Stimulated activated CD4-positive, alpha-beta T cell treated with anti-CD3 and anti-CD28 coated beads, Interleukin-4, amount 100 ng/mL, for 24 hours (primary cell): ENCODE measurements at places on chromosomes 5 and 9.
A peak's percentile ranks its signal among the peaks of the same experiment; 100 is the strongest.

DNA sequence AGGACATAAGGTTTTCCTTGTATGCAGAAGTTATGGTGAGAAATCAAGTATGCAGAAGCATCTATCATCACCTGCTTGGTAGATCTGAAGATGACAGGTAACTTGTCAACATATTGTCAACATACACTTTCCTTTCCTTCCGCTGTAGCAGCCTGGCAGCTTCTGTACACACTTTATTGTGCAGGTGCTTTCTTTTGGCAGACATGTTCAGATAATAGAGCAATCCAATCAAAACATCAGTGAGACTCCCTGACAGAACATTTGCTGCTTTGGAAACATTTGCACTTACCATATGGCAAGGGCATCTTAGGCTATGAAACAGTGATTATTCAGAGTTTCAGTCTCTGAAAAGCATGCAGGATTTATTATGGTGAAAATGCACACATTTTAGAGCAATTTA is 161.1 kb upstream of the CDH12 start:
- DNase-seq, result no peak

DNA sequence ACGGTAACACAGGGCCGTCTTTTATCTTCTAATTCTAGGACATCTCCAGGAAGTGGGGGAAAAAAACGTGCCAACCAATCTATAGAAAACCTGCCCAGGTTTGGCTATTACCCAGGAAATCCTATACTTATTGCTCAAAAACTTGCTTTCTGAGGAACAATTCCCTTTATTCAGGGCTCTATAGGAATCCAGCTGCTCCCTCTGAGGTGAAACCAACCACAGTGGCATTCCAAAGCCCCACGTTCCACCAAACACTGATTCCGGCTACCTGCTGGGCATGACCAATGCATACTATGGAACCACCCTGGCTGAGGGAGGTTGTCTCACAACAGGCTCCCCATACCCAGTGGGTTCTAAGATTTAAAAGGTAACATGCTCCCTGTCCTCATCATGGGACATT is 57.6 kb downstream of the GLIS3 start:
- no peak for DNase-seq

- no peak for DNase-seq
Measured at GRCh38 chr5:43771611-43772031, 168.6 kb downstream of the NNT start.

GRCh38 chr5:180860273-180860886 is 696 bp downstream of the ZFP62 start:
- peak; percentile 55 for DNase-seq

DNA sequence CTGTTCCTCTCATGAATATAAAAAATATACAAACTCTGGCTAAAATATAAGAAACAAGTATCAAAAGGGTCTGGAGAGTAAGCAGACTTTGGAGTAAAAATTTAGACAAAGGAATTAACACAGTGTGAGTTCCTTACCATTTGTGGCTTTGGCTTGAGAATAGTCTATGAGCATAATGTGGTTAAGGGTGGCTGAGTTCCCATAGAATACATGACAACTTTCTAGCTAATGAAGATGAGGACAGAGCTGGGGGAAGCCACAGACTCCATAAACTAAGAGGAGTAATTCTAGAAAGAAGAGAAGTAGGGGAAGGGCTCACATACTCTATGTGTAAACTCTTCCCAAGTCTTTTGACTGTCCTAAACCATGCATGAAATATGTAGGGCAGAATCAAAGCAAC is 79.4 kb downstream of the CAAP1 start:
- no peak for DNase-seq

DNA sequence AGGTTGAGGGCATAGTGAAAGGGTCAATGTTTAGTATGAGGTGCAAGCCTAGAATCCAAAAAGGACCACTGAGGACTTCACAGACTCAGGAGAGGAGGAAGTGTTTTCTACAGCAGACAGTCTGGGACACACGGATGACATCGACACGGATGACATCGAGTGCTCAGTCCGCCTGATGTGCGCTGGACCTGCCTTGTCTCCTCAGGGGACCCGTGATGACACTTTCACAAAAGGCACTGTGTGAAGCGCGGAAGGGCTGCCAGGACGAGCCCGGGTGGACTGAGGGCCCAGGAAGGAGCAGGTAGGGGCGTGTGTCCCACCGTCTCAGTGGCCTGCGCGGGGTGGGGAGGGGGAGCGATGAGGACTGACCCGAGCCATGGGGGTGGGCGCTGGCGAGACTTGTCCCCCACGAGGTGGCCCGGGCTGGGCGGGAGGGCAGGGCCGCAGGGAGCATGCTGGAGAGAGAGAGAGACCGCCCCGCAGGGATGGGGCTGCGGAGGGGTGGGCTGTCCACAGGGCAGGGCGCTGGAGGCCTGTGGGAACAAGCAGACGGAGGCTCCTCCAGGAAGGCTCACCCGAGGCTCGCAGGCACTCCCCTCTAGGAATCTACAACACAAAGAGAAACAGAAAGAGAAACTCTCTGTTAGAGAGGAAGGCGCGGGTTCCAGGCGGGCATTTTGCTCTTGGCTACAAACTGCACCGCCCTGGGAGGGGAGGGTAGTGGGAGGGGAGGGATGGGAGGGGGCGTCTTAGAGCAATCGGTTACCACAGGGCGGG is 54.9 kb downstream of the USP20 start:
- peak; percentile 76 for DNase-seq

DNA sequence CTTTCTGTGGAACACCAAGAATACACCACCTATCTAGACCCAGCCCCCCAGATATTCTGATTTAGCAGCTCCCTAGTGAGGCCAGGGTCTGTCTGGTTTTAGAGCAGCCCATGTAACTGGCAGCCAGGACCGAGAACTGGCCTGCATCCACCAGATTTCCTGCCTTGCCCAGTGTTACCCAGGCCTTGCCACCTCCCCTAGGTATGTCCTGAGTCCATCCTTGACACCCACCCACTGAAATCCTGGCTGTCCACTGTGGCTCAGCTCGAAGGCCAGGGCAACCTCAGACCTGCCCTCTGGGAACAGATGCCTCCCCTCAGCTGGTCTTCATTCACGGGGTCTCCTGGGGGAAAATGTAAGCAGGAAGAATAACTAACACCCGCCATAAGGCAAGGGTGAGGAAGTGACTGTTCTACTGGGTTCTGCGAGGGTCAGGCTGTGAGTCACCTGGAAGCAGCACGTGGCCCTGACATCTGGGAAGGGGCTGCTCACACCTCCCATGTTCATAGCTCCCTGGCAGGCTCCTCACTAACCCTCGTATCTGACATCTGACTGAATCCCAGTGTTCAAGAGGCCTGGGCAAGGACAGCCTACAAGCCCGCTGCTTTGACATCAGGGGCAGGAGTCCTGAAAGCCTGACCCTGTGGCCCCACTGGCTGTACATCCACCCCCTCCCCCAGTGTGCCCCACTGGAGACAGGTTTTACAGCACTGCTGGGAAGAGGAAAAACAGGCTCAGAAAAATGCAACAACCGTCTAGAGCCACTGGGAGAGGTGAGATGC is 72.7 kb downstream of the SEMA4D start:
- no peak for DNase-seq

GRCh38 chr5:175686826-175687225 is 29.0 kb downstream of the HRH2 start:
- DNase-seq, result no peak

DNA sequence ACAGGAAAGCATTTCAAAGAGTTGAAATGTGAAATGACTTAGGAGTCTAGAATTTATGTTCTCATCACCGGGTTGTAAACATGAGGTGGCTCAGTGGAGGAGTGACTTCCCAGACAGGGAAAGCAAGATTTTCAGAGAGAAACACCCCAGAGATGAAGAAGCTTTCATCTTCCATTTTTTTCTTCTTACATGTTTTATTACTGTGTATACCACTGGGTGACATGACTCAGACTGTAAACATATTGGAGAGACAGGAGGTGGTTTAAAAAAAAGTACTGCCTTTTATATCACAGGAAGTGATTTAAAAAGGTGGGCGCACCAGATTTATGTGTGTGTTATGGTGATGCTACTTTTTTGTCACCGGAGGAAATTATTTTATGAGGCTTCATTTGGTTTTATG is 209.1 kb upstream of the TUT7 start:
- DNase-seq, result no peak

- no peak for DNase-seq
Measured at GRCh38 chr5:142872795-142873194, 102.6 kb downstream of the ARHGAP26 start.

DNA sequence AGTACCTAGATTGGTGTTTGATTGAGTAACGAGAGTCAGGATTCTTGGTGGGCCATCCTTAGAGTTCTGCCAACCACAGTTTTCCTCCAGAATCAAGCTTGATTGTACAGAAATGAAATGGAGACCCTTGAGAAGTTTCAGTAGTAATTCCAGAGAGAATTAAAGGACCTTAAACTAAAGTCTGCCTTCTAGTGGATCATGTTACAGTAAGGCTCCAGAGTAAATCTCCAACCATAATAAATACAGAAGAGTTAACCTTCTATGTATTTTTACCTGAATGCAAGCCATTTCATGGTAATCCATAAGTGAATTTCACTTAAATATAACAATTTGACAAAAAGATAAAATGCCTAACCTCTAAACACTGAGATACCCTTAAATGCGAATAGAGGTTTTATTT is 53.0 kb upstream of the CNTLN start:
- DNase-seq, result no peak

DNA sequence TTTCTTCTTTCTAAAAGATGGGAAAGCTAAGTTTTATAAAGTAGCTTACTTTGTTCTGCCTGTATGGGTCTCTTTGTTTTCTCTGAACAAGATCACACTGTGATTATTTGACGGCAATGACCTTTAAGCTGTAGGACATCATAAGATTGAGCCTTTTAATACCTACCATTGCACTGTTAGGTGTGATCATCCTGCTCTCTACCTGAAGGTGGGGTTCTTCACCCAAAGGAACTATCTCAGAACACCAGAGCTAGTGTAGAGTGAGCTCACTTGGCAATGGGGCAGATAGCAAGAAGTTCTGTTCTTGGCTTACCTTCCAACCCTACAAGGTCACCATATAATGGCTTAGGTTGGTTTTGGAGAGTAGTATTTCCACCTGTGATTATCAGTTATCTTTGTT is 200.2 kb downstream of the SPATA31D1 start:
- no peak for DNase-seq

- no peak for DNase-seq
Measured at GRCh38 chr5:98940581-98940980, 11.8 kb upstream of the CHD1 start.

DNA sequence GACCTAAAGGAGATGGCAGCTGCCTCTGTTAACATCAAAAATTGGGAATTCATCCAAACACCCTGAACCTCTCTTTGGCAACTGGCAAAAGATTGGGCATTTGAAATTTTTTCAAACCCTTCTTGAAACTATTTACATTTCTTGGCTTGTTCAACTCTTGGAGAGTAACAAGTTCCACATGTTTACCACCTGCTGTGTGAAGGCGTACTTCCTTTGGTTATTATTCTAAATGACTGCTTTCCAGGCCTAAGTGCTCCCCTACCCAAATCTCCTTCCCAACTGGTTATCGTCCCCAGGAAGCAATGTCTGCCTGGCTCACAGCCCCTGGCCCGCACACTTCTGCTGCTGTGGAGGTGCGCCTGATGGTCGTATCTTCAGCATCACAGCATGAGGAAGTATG is 422.7 kb downstream of the DMAC1 start:
- DNase-seq, result no peak

DNA sequence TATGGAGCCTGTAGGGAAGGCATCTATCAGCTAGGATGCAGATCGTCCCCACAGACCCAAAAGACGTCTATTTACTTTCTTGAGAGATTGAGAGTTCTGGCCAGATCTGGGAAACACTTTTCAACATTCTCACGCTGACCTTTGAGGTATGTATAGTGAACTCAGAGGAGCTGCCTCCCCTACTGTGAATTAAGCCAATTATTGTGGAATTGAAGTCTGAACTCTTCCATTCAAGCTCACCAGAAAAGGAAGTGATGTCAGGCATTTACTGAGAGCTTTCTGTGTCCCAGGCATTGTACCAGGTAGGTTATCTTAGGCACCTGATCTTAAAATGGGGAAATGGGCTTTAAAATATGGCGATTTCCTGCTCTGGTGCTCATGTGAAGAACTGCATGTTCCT is 136.5 kb downstream of the SV2C start:
- DNase-seq, result no peak

GRCh38 chr9:132828201-132828770 is 49.8 kb downstream of the AK8 start:
- no peak for DNase-seq

DNA sequence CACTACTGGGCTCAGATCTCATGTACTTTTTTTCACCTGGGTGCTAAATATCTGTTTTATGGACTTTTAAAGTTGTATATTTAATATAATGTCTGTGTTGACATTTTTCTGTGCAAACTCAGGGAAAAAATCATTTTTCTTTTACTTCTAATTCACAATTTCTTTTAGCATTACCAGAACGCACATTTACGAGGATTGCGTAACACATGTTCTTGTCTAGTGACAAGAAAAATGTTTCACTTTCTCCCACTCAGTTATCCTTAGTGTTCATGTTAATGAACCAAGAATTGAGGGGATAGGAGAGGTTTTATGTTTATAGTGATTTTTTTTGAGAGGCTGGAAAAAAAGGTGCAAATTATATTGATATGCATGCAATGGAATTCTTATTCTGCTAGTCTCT is 86.3 kb upstream of the PJA2 start:
- DNase-seq, result no peak

DNA sequence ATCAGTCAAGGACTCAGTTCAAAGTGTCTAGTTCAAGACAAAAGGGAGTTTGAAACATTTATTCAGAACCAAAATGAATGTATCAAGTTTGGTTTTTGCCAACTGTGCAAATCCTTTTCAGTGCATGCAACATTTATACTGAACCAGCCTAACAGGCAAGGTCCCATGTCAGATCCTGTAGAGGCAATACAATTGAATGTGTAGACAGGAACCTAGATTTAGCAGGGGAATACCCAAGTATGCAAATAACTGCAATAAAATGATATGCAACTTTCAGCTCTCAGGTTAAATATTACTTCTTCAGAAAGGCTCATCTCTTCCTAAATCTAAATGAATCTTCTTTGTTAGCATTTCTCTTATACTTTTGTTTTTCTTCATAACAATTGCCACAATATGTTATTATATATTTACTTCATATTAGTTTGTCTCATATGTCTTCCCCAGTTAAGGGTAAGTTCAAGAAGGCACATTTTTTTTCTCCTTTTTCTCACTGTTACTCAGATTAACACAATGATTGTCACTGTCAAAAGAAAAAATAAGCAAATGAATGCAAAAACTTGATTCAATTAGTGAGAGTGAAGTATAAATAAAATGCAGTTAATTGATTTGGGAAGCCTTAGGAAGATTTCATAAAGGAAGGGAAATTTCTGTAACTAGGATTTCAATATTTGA is 163.9 kb upstream of the RASA1 start:
- DNase-seq, result no peak

GRCh38 chr5:115181757-115182156 is 12.0 kb upstream of the TRIM36 start:
- no peak for DNase-seq

DNA sequence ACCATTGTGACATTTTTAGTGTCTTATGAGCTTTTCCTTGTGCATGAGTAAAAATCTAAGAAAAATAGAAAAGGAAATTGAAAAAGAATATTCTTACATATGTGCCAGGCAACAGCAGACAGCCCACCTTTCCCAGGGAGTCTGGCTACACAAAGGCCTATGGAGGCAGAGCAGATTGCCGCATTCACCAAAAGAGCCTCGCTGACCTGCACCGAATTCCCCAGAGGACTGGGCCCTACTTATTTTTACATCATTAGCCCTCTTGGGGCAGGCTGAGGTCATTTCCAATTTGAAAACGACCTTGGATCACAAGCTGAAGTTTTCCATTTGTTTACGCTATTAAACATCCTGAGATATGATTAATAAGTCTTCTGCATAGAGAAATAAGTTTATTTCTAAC is 66.2 kb upstream of the WDR41 start:
- DNase-seq, result no peak
